Glomerular endothelial cell (primary cell): ENCODE measurements at places on chromosomes 5 and 9. TPM values are rescaled to one million over a fixed set of nuclear protein-coding genes. Genes with fewer than 3 reads are reported as not detected.

Gene DOCK8
- total RNA-seq, result 1.2 and 12.5 TPM in 2 replicates

Gene TSSK1B
- total RNA-seq, result not detected in 2 replicates

Gene CWC27
- total RNA-seq, result 12.7 and 24.0 TPM in 2 replicates

DNA sequence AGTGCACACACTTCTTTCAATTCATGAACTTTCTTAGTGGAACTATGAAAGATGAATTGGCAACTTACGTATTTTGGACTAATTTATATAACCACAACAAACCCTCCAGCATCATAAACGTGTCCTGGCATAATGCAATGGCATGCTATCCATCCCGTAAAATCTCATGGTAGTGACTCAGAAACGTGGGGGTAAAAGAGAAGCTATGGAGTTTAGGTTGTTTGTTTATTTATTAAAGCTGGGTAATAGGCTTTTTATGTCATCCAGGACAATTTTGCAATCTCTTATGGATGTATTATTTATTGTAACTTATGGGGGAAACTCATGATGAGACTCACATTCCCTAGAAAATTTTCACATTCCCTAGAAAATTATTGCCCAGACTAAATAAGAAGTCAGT, 106.3 kb downstream of the GDA start:
- DNase-seq, result no peak

GRCh38 chr5:64742411-64742810, 26.1 kb downstream of the SREK1IP1 start:
- DNase-seq, result no peak

GRCh38 chr5:14526493-14526892, 55.1 kb upstream of the OTULINL start:
- DNase-seq, result no peak

DNA sequence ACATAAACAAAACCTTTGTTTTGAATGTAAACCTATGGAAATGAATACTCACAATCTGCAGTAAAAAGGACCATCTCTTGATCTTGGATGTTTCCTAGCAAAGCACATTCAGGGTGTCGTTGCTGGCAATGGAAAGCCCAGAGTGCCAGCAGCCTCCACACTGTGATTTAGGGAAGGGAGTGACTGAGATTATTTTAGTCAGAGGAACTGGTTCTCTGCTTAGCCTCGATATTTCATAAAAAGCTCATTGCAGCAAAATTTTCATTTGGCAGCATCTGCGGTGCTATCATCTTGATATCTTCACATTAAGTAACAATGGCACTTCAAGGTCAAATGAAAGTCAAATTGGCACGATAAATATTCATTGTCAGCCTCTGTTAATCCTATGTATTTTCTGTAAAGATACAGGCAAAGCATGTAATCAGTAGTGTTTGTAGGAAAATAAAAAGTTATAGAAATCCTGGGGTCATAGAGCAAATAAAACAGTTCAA, 116.0 kb downstream of the MACIR start:
- no peak for DNase-seq

GRCh38 chr5:135069895-135070657, 36.0 kb upstream of the PITX1 start:
- no peak for DNase-seq

- no peak for DNase-seq
Observed at GRCh38 chr5:151413800-151414199, 33.6 kb upstream of the SLC36A1 start.

- no peak for DNase-seq
Observed at GRCh38 chr5:18113721-18114120, 479.5 kb downstream of the TAF11L14 start.

DNA sequence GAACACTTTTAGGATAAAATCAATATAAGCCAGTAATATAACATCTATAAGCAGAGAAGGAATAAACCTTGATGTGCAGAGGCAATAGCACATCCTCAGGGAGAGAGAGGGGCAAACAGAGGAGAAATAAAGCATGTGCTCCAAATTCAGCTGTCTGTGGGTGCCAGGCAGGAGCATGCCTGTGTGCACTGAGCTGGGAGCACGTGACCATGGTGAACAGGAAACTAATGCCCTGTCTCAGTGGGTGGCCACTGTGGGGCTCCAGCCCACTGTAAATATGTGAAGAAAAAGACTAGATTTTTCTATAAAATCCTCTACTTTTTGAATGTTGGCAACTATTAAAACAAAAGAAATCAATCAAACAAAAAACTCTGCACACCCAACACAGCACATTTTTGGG, 55.3 kb downstream of the FYB1 start:
- DNase-seq, result no peak

GRCh38 chr5:149995385-149996204, 4.9 kb downstream of the TIGD6 start:
- no peak for DNase-seq

DNA sequence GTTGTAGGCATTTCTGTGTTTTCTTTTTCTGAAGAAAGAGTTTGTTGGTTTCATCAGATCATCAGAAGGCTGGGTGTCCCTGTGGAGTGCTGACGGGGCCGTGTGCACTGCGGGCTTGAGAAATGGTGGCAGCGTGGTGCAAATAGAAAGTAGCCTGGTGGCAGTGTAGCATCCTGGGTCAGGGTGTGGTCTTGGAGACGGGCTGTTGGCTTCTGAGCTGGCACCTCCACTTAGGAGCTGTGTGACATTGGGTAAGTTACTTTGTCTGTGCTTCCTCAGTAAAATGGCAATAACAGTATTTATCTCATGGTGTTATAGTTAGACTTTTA, 10.0 kb upstream of the NDST1 start:
- no peak for DNase-seq

- no peak for DNase-seq
Observed at GRCh38 chr5:74685979-74686631, 1.1 kb downstream of the HEXB start.

DNA sequence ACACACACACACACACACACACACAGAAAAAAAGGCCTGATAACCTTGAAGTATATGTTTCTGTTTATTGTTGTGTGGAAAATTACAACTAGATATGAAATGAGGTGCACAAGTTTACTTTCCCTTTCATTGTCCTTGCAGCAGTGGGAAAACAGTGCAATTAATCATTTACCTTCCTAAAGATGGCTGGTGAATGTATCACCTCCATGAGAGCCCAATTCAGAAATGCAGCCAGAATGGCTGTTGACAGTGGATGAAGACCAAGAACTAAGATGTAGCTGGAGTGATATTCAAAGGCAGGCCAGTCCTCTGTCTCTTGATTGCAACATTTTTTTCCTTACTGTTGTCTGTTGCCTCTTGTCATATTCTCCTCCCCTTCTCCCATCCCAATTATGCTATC, 49.6 kb upstream of the EIF4EBP3 start:
- DNase-seq, result no peak
